Right forelimb (tissue), 1 donor: ENCODE measurements at places on chromosomes 2 and 18.

DNA sequence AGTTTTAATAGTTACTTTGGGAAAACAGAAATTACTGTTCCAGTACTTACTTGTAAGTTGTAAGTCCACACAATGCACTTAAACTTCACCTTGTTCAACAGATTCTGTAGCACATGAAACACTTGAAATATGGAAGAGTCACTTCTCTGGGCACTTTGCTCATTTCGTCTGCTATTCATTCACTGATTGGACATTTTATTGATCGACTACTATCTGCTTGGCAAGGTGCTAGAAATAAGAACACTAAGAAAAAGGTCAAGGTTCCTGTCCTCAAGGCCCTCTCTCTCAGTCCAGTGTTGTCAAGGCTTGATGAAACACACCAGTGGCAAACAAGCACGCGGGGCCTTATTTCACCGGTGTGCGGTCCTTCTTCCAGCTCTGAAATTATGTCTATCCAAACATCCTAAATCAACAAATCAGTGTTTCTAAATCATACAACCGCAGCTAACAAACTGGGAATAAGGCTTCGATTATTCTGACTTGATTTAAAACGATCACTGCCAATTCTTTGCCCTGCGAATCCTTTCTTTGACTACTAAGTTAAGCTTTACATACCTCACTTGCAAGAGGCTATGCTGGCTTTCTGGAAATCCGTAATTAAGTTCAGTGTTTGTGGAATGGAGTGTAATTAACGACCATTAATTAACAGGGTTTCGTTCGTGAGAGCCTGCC lies 780 bp upstream of the ITGAV start:
- no peak for DNase-seq

DNA sequence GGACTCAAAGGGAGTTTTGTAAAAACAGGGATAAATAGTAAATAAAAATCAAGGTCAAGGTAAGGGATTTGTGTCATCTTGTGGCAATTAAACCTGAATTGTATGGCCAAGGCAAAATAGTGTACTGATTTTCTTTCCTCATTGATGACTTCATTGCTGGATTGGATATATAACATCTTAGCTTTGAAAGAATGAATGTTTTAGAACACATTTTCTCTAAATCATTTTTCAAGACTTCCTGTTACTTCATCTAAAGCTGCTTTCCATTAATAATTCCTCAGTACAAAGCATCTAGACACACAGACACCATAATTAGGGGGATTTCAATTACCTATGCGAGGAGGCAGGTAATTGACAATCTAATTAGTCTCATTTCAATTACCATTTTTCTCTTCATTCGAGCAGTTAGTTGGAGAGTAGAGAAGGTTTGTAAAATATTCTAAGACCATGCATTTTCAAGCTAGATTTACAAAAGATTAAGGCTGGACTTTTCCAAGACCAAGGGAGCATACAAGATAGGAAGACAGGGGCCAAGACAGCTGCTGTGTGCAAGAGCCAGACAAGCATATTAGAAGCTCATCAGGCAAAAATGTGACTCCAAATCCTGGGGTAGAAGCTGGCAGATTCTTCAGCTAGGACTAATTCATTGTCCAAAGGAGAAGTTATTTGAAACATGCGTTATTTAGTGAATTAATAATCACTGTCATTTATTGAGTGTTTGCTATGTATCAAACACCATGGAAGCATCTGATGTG lies 253.6 kb downstream of the EPHA4 start:
- DNase-seq = no peak

- no peak for DNase-seq
Measured at GRCh38 chr2:100482741-100483140, 12.5 kb downstream of the NMS start.

GRCh38 chr2:57862153-57862552 lies 184.5 kb upstream of the VRK2 start:
- no peak for DNase-seq

DNA sequence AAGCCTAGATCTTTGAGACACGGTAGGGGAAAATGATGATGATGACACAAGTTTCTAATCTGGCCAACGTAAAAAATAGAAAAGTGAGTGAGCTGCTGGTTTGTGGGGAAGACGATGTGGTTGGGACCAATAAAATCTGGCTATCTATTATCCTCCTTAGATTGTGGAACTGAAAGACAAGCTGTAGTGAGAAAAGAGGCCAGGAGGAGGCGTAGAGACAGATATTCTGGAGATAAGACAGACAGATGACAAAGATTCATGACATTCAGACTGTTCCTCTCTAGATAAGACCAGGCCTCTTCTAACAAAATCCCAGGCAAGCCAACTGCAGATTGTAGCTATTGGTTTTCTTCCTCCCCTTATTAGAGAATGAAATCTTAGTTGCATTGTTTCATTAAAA lies 376.3 kb upstream of the UBE2E3 start:
- no peak for DNase-seq

GRCh38 chr2:3644891-3645605 lies 13.0 kb upstream of the ALLC start:
- no peak for DNase-seq

GRCh38 chr2:1931003-1931914 lies 186.9 kb upstream of the PXDN start:
- no peak for DNase-seq

- no peak for DNase-seq
Measured at GRCh38 chr2:215791481-215791937, 221.8 kb downstream of the MREG start.

DNA sequence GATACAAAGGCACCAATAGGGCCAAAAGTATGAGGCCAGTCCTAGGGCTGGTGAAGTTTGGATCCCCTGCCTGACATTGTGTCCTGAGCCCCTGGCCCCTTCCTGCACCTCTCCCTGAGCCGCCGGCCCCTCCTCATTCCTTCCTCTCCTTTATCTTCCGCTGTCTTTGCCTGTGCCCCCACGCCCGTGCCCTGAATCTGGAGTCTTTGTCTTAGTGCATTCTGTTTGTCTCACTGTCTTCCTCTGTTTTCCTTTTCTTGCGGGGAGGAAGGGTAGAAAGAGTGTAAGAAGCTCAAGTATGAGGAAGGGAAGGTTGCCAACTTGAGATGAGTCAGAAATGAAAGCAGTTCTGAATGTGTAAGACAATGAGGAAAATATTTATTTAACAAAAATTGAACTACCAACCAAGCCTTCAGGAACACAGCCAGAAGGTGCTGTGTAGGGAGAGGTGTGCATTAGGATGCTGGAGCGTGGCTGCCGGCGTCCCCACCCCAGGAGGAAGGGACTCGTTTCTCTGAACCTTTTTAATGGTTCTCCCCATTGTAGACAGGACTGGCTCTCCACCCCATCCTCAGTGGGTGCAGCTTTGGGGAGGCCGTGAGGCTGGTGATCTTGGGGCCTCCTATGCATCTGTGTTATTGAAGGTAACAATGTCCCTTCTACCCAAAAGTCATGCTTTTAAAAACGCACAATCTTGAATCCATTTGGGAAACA lies 133.1 kb downstream of the NEDD4L start:
- no peak for DNase-seq

GRCh38 chr2:174996622-174997021 lies 8.6 kb downstream of the CHN1 start:
- DNase-seq = no peak

- no peak for DNase-seq
Measured at GRCh38 chr2:151670846-151671597, 63.3 kb downstream of the NEB start.

GRCh38 chr2:203399031-203399430 lies 70.8 kb downstream of the ABI2 start:
- DNase-seq = no peak

DNA sequence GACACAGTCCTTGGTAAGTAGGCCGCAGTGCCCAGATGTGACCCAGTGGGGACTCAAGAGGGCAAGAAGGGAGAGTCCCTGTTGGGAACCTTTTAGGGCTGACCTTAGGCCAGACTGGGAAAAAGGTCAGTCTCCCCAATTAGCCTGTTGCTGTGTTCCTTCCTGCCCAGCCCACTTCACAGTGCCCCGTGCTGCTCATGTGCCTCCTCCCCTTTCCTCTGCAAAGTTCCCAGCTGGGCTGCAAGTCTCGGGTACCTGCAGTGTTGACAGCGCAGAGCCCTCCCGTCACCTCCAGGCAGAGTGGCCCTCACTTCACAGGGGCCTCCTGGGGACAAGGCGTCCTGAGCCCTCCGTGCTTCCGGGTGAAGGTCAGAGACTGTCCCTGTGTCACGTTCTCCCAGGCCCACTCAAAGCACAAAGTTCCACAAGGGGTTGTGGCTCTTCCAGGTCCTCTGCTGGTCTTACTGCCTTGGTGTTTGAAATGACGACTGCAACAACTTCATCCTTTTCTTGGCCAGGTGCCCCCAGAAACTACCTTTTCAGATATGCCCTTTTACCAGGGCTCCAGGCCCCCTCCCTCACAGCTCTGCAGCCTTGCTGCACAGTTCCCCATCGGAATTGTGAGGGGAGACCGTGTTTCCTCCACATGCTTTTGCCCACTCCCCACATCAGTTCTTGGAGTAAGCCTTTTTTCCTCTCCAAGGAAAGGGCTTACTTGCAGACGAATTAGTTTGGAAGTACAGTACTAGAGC lies 225.8 kb downstream of the ALPK2 start:
- no peak for DNase-seq

- DNase-seq = no peak
Measured at GRCh38 chr2:134609924-134610513, 108.8 kb downstream of the TMEM163 start.

- DNase-seq = no peak
Measured at GRCh38 chr2:232296776-232297525, 81.6 kb upstream of the ALPP start.

DNA sequence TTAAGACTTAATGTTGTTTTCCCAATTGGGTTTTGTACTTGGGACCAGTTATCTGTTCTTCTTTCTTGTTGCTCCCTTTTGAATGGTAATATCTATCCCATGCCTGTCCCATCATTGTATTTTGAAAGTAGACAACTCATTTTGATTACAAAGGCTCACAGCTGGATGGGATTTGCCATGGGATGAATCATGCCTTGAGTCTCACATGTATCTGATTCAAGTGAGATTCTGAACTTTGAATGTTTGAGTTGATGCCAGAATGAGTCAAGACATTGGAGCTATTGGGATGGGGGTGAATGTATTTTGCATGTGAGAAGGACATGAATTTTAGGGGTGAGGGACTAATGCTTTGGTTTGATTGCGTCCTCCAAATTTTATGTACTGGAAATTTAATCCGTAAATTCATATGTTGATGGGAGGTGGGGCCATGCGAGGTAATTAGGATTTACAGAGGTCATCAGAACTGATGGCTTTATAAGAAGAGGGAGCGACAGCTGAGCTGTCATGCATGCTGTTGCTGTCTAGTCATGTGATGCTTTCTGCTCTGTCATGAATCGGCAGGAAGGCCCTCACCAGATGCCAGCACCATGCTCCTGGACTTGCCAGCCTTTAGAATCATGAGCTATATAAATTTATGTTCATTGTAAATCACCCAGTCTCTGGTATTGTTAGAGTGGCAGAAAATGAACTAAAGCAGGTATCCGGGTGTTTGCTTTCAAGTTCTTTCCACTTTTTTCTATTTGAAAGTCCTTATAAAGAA lies 741.3 kb upstream of the RAB6C start:
- no peak for DNase-seq

DNA sequence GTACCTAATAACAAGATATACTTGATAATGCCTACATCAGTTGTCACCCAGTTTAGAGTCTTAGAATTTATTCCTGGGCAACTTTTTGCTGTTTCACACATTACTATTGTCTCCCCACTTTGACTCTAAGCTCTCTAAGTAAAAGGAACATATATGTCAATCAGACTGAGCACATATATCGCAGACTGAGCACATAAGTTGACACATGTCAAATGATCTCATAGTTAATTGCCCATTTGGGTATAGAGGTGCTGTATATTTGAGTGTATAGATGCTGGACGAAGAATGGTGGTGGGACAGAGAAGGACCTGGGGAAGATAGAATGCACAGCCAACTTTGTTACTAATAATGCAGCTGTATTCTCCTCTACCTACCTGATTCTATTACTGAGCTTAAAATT lies 746.0 kb upstream of the CDH2 start:
- DNase-seq = no peak

DNA sequence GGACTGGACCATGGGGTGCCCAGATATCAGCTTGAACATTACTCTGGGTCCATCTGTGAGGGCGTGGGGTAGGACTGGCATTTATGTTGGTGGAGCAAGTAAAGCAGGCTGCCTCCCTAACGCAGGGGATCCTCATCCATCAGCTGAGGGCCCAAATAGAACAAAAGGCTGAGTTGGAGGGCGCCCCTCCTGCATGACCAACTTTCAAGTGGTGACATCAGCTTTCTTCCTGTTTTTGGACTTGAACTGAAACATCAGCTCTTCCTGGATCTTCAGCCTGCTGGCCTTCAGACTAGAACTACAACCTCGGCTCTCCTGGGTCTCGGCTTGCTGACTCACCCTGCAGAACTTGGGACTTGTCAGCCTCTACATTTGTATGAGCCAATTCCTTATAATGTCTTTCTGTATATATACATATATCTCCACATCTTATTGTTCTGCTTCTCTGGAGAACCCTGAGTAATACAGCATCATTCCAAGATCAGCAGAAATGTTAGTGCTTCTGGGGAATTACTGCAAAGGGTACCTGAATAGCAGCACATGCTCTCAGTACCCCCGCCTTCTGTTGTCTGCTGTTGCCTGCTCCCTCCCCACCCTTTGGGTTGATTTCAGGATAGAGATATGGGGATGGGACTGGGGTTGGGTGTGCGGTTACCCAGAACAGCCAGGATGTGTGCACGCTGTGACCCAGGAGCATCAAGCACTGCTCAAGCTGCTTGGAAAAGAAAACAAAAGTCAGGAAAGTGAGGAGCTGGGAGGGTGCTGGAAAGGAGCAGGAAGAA lies 20.0 kb downstream of the TMEM127 start:
- DNase-seq = no peak

DNA sequence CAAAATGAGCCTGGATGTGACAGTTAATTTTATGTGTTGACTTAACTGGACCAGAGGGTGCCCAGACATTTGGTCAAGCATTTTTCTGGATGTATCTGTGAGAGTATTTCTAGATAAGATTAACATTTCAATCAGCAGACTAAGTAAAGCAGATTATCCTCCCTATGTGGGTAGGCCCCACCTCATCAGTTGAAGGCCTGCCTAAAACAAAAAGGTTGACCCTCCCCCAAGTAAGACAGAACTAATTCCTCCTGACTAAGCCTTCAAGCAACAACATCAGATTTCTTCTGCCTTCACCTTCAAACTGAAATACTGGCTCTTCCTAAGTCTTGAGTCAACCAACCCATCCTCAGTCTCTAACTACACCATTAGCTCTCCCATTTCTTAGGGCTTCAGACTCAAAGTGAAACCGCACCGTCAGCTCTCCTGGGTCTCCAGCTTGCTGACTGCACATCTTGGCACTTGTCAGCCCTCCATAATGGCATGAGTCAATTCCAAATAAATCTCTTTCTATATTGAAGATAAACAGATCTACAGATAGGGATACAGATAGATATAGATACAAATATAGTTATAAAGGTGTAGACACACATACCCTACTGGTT lies 47.9 kb downstream of the MEMO1 start:
- DNase-seq = no peak

DNA sequence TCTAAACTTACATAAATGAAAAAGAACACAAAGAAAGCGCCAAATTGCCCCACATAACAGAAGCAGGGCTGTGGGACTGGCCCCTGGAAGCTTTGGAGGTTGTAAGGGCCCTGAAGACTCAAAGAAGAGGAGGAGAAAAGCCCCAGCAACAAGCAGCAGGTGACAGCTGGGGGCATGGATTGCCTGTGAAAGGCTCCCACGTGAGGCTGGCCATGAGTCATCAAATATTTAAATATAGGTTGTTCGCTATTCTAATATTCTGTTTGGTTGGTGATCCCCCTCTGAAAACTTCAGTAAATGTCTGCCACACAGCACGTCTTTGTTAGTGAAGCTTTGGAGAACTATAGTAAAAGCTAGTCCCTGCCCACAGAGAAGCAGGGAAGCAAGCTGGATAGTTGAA lies 132.4 kb downstream of the MREG start:
- DNase-seq = no peak
